ENCODE measurements at places on chromosomes 11 and 22.
A peak's percentile ranks its signal among the peaks of the same experiment; 100 is the strongest.

DNA sequence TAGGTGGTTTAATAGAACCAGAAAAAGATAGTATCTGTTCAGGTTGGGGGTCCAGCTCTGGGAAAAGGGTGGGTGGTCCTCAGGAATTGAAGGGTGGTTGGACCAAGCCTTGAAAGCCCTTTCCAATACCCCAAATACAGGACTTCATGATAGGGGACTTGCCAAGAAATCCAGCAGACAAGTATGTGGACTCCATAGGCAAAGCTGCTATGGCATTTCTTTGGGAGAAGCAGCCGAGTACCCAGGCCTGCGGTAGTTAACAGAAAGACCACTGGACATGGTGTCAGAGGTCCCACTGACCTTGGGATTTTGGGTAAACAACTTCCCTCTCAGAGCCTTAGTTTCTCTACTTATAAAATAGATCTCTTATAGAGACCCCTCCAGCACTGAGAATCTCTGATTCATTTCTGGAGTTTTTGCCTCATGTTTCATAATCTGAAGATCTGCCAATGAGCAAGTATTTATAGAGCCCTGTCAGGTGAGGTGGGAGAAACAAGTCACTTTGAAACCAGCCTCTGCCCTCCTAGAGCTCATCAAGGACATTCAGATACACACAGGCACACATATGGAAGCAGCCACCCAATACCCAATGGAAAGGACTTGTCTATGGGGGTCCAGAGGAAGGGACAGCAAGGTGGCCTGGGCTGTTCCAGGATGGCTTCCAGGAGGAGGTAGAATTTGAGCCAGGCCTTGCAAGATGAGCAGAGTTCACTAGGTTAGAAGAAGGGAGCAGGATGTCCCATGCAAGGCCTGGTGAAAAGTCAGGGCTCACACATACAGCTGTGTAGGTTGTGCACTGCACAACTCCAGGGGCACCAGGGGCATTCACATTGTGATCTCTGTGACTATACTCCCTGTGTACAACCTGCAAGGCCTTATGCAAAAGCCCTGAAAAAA is 31.0 kb upstream of the ACCSL start:
- H3K36me3 ChIP-seq: peaks cover 6% of the 10 kb centered on the region
- no peak overlapping the region for H3K27ac ChIP-seq
- H3K27me3 ChIP-seq: peaks cover 15% of the 10 kb centered on the region

- no peaks in the 10 kb centered on the region for H3K27me3 ChIP-seq
- no peaks in the 10 kb centered on the region for H3K4me1 ChIP-seq
- H3K36me3 ChIP-seq: no peaks in the 10 kb centered on the region
- no peak overlapping the region for H3K4me3 ChIP-seq
- no peak for DNase-seq
Measured at GRCh38 chr11:92653454-92653853, 316.0 kb upstream of the MTNR1B start.

GRCh38 chr11:81072273-81072672 is 1631.4 kb upstream of the TENM4 start:
- no peak overlapping the region for H3K27ac ChIP-seq
- H3K4me3 ChIP-seq: no peak overlapping the region
- H3K4me1 ChIP-seq: no peaks in the 10 kb centered on the region
- DNase-seq: no peak

DNA sequence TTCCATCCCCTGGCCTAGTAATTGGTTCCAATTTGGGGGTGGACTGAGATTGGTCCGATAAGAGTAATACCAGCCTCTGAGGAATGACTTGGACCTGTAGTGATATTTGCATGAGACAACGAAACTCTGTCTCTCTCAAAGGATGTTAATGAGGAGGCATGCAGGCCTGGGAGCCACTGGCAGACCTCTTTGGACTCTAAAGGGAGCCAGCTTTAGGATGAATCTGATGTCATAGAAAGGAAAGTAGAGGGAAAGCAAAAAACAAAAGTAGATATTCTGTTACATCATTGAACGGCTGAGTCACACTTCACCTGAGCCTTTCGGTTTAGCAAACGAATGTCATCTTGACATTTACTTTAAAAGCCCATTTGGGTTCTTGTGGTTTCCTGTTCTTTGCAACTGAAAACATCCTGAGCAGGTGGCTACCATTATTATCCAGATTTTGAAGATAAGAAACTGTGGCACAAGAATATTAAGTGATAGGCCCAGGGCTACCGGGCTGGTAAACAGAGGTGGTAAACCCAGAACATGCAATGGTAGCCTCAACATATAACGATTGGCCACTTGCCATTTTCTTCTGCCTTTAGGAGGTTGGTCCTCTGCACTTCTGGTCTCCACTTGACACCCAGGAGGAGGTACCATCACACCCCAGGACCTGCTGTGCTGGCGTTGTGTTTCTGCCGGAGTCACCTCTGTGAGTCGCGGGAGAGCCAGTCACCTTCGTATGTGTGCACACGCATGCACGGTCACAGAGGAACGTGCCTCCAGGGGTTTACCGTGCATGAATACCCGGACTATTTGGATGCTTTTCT is 42.7 kb downstream of the RTL6 start:
- peaks cover 32% of the 10 kb centered on the region for H3K4me1 ChIP-seq
- peak; percentile 66 for DNase-seq
- peak overlapping the region; percentile 96 for H3K27ac ChIP-seq
- peak overlapping the region; percentile 69 for H3K4me3 ChIP-seq

Measured in effector memory CD8-positive, alpha-beta T cell (primary cell).